Upper lobe of right lung (tissue), 1 donor: ENCODE measurements at places on chromosomes 12 and 14. TPM values are rescaled to one million over a fixed set of nuclear protein-coding genes. Genes with fewer than 3 reads are reported as not detected.

NABP2 gene
- total RNA-seq: 19.8 TPM

SIRT4 gene
- 2.4 TPM for total RNA-seq

LRFN5 gene
- total RNA-seq: 1.0 TPM

C12orf56 gene
- not detected for total RNA-seq

AQP6 gene
- 0.35 TPM for total RNA-seq

ADAM20 gene
- 1.2 TPM for total RNA-seq

ATXN7L3B gene
- total RNA-seq: 30.4 TPM

ACIN1 gene
- 161 TPM for total RNA-seq

- no peaks in the 10 kb centered on the region for H3K27me3 ChIP-seq
- DNase-seq: no peak
- H3K27ac ChIP-seq: no peak overlapping the region
- H3K4me3 ChIP-seq: no peak overlapping the region
- H3K4me1 ChIP-seq: no peaks in the 10 kb centered on the region
Measured at GRCh38 chr12:32854716-32855115, 41.9 kb downstream of the PKP2 start.

DNA sequence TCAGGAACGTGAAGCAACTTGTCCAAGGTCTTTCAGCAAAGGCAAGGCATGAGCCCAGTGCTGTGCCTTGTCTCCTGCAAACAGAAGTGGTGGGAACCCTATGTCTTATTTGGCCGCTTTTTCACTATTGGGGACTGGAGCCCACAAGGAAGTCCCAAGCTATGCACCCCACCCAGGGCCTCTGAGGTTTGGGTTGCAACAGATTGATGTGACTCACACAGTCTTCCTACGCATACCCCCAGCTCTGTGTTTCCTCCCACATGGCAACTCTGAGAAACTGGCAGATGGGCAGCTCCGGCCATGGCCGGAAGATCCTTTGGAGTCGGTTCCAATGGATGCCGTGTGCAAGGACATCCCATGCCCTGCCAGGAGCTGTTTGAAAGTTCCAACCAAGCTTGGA lies 28.3 kb upstream of the CMKLR1 start:
- H3K27ac ChIP-seq: no peak overlapping the region
- peaks cover 9% of the 10 kb centered on the region for H3K4me1 ChIP-seq

DNA sequence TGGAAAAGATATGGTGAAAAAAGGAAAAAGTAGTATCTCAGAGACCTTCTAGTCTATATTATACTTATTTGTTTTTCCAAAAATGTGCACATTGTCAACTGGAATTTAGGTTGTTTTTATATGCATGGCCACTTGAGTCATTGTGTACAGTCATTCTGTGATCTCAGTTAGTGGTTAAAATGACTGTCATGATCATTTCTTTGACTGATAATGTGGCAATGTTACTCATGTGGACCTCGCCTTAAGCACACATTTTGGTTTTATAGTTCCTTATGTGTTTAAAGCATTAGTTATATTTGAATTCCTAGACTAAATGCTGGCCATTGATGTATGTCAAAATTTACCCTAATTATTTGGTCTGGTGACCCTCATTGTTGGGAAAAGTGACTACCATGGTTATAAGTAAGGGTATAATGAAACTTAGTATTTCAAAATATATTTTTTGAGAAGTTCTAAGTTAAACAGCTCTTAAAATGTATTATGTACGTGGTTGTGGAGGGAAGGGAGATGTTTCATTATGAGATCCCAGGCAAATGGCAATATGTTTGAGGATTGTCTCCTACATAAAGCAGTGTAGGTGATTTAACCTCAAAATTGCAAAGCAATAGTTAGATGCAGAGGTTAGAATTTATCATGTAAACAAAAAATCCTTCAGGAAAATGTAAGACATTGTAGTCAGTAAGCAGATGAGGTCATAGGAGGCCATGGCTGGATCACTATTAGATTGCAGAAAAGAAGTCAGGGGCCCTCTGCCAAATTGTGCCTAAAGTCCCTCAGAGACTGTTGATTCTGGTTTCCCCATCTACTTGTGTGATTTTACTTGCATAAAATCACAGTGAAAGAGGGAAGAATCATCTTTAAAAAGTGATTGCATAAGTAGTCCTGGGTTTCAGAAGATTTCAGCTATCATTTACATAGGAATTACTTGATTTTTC lies 17.5 kb downstream of the PNMA1 start:
- H3K4me1 ChIP-seq: no peaks in the 10 kb centered on the region
- H3K27ac ChIP-seq: no peak overlapping the region
- peaks cover 15% of the 10 kb centered on the region for H3K36me3 ChIP-seq
- no peak overlapping the region for H3K4me3 ChIP-seq

DNA sequence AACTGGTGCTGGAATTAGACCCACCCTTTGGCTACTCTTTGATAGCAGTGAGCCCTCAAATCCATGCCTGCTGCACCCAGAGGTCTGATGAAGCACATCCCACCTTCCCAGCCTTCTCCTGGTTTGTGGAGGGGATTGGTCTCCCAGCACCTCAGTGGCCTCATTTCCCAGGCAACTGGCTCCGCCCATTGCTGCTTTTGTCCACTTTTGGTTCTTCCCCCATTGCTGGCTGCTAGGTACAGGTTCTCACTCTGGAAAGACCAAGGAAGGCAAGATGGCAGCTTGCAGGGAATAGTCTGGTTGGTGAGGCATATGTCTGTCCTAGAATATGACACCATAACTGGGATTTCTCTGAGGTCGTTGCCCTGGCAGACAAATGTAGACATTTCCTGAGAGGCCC lies 10.2 kb upstream of the KRT5 start:
- peak; percentile 48 for DNase-seq
- no peaks in the 10 kb centered on the region for H3K4me1 ChIP-seq
- no peaks in the 10 kb centered on the region for H3K27me3 ChIP-seq
- no peaks in the 10 kb centered on the region for H3K36me3 ChIP-seq
- no peak overlapping the region for H3K4me3 ChIP-seq
- no peak overlapping the region for H3K27ac ChIP-seq

GRCh38 chr12:53561590-53561953 lies 54.3 kb upstream of the NPFF start:
- no peaks in the 10 kb centered on the region for H3K27me3 ChIP-seq
- DNase-seq: no peak
- peaks cover 7% of the 10 kb centered on the region for H3K36me3 ChIP-seq
- H3K4me3 ChIP-seq: no peak overlapping the region
- H3K4me1 ChIP-seq: peaks cover 22% of the 10 kb centered on the region

- H3K4me1 ChIP-seq: no peaks in the 10 kb centered on the region
- no peak overlapping the region for H3K27ac ChIP-seq
- no peak overlapping the region for H3K4me3 ChIP-seq
- H3K27me3 ChIP-seq: no peaks in the 10 kb centered on the region
- DNase-seq: no peak
Measured at GRCh38 chr14:32336702-32337101, 7.6 kb downstream of the AKAP6 start.

- no peak overlapping the region for H3K4me3 ChIP-seq
- DNase-seq: no peak
- no peaks in the 10 kb centered on the region for H3K27me3 ChIP-seq
- H3K4me1 ChIP-seq: no peaks in the 10 kb centered on the region
- H3K36me3 ChIP-seq: no peaks in the 10 kb centered on the region
Measured at GRCh38 chr12:126506426-126507182, 1441.4 kb downstream of the AACS start.
